LNCaP clone FGC (cell line): ENCODE measurements at places on chromosomes 3 and 15.

- DNase-seq = no peak
Observed at GRCh38 chr15:97759363-97759762, 201.1 kb upstream of the ARRDC4 start.

DNA sequence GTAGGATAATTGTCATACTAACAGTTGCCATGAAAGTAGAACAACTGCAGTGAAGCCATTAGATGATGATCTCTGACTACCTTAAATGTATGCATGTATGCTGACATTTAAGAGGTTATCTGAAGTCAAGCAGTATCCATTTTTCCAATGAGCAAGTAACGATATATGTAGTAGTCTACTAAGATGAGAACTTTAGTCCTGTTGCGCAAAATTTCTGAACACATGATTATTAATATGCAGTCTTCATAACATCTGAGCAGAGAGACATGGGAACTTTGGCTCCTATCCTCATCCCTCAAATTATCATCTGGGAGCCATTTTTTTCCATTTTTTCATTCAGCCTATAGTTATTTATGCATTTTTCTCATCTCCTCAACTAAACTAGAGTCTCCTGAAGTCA is 79.2 kb downstream of the MME start:
- no peak for DNase-seq

DNA sequence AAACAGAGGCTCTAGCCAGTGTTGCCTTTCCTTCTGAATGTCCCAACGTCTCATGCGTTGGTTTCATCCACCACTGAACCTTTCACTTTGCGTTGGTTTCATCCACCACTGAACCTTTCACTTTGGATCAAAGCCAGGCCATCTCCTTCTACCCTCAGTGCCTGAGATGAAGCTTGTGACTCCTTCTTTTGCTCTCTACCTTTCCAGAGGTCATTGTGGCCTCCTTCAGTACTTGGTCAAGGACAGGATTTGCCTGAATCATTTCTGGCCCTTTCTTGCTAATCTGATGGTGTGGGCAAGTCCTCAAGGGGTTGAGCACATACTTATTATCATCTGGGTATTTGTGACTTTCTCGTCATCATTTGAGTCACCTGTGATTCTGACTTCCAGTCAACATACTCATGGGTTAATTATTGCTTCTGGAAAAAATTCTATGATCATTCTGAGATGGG is 50.0 kb downstream of the SELENOT start:
- DNase-seq = no peak

DNA sequence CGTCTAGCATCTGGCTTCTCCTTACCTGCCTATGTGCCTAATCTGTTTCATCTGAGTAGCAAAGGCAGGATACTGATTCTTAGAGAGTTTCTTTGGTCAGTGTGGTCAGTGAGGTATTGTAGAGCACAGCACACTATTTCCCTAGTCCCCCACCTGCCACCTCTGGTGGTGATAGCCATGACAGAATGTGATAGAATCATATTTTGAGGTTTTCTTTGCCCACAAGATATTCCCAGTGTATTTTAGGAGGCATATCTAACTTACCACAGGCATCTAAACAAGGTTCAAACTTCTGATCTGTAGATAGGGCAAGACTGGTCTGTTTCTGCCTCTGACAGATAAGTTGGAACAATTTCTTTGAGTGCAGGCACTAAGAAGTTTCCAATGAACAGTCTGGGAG is 188.0 kb downstream of the SOX2 start:
- no peak for DNase-seq

- no peak for DNase-seq
Observed at GRCh38 chr3:43907508-43907858, 216.7 kb downstream of the ABHD5 start.

- DNase-seq = no peak
Observed at GRCh38 chr3:186121968-186122367, 13.1 kb upstream of the ETV5 start.

DNA sequence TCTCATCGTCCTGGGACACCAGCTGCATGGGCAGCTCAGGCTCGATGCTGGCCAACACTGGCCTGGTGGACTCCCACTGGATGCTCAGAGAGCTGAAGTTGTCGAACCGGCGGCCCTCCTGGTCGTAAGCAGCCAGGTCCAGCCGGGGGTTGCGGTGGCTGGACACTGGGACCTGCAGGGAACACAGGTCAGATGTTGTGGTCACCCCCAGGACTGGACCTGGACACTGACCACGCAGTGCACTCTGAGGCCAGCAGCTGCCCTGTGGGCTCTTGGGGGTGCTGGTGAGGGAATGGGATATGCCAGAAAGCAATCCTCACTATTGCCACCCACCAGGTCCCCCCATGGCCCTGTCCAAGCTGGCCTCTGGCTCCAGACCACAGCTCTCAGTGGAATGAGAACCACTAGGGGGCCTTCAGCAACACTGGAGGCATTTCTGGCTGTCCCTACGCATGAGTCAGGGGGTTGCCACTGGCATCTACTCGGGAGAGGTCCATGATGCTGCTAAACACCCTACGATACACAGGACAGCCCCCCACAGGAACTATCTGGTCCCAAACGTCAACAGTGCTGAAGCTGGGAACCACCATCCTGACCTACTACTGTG is 66.1 kb downstream of the NUP210 start:
- DNase-seq = no peak
